ENCODE measurements at places on chromosomes 3 and 15.

DNA sequence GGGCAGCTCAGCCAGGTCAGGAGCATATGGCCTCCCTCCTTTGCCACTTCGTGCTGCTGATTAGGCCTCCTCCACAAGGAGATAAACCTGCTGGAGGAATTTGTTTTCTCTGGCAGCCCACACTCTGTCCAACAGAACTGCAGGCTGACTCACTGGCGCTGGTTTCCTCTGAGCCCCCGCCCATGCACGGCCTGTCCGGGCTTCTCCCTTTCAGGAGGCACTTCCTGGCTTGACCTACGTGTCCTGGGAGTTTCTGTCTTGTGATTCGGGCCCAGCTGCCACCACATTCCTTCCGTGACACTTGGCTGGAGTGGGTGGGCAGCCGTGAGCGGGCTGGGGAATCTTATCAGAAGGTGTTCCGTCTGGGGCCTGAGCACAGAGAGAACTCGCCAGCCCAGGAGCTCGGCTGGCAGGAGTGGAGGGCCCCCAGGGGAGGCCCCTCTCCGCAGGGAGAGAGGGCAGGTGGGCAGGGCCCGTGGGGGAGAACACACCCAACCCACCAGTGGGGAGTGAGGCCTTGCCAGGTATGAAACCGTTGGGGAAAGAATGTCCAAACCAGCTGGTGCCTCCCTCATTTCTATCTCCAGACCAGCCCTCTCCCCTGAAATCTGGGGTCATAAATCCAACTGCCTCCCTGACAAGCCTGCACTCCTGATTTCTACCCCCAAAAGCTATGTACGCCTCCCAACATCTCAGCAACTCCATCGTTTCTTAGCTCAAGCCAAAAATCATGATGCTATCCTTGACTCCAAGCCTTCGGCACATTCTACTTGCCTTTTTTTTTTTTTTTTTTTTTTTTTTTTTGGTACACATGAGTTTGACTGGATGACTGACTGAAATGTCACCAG lies 110.6 kb upstream of the MEF2A start:
- no peak for DNase-seq

GRCh38 chr15:91609231-91609630 lies 244.3 kb upstream of the SLCO3A1 start:
- DNase-seq, result no peak

DNA sequence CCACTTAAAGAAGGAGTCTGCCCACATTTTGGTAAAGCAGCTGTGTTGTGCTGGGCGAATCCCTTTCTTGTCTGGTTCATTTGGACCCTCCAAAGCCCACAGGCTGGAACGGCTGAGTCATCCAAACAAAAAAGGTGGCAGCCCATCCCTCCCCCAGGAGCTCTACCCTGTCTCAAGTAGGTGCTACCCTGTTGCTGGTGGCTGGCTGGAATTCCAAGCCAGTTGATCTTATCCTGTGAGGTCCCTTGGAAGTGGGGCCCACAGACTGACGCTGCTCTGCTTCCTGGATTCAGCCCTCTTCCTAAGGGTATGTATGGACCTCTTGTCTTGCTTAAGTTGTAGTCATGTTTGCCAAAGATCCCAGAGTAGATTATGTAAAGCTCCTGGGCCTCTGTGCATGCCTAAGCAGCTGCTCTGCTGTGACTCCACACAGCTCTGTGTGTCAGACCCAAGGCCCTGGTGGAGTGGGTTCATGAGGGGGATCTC lies 44.5 kb downstream of the CCR1 start:
- DNase-seq, result no peak

DNA sequence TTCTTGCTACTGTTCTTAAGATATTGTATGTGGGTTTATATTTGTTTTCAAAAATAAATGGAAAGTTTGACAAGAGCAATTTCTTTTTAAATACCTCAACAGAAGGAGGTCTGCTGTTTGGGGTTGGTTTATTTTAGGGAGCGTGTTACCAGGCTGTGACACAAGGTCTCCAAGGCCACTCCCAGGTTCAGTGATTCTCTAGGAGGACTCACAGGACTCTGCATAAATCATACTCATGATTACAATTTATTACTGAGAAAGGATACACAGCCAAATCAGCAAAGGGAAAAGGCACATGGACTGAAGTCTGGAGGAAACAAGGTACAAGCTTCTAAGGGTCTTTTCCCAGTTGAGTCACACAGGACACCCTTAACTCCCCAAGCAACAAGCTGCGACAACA lies 18.8 kb upstream of the MFSD1 start:
- no peak for DNase-seq

DNA sequence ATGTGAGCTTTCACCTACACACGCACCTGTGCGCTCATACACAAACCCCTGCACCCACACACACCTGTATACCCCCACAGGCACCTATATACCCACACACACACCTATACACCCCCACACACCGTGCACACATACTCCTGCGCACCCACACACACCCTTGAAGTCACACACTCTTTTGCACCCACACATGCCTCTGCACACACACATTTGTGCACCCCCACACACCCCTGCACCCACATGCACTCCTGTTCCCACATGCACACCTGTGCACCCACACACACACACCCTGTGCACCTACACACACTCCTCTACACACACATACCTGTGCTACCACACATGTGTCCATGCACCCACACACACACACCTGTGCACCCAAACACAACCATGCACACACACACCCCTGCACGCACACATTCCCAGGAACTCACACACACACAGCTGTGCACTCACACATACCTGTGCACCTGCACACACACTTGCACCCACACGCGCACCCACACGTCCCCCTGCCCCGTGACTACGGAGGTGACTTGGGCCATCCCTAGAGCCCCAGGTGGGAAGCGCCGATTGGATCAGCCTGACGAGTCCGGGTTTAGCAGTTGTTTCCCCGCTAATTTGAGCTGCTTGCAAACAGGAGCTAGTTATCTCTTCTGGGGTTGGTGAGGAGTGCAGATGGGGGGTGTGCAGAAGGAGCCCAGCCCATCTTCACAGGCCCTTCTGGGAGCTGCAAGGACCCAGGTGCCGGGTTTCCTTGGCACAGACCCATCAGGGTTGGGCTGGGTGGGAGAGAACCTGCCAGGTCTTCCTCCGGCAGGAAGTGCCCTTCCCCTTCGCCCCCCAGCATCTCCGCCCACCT lies 97.8 kb downstream of the CHSY1 start:
- no peak for DNase-seq

- DNase-seq, result no peak
These were observed 994 bp downstream of the MESP1 start for GRCh38 chr15:89749951-89750559.

DNA sequence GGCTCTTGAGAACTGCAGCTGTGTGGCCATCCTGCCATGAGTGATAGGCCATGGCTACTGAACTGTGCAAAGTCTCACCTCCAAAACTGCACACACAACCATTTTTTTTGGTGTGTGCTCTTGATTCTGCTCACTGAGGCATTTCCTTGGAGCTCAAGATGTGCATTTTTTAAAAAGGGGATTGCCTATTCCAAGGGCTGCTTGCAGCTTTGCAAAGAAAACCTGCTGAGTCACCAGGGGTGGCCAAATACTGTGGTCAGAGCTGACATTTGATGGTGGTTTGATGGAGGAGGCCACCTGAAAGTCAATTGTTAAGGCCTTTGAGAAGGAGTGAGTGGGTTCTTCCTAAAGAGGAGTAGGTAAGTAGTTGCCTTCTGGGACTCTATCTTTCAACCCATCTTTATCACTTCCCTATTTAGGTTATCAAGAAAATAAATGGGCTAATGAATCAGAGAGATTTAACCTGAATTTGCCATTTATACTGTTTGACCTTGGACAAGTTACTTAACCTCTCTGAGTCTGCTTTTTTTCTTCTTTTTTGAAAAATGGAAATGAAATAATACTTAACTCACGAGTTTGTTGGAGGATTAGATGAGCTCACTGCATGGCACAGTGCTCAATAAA lies 87.9 kb downstream of the CHST2 start:
- DNase-seq, result no peak

- DNase-seq, result no peak
These were observed 2.7 kb downstream of the MESP2 start for GRCh38 chr15:89778861-89779260.

DNA sequence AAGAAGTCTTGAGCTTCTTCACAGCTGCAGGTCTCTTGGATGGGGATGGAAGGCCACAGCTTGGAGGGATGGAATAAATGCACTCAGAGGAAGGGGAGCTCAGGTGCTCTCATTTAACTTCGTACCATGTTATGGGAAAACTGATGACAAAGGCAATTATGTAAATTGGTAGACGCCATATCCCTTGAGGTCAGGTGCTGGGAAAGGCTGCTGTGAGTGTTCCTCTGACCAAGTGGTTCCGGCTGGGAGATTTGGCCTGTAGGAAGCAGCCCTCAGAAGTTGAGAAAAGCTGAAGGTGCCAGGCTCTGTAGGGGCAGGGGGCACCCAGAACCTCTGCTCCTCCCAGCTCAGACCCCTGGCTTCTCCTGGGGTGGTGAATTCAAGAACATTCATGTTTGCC lies 47.1 kb downstream of the FAH start:
- no peak for DNase-seq

GRCh38 chr3:126580746-126581145 lies 22.0 kb upstream of the C3orf22 start:
- no peak for DNase-seq

GRCh38 chr3:3109407-3110298 lies 521 bp downstream of the IL5RA start:
- no peak for DNase-seq

GRCh38 chr15:62983956-62984355 lies 58.6 kb upstream of the TPM1 start:
- DNase-seq, result no peak

DNA sequence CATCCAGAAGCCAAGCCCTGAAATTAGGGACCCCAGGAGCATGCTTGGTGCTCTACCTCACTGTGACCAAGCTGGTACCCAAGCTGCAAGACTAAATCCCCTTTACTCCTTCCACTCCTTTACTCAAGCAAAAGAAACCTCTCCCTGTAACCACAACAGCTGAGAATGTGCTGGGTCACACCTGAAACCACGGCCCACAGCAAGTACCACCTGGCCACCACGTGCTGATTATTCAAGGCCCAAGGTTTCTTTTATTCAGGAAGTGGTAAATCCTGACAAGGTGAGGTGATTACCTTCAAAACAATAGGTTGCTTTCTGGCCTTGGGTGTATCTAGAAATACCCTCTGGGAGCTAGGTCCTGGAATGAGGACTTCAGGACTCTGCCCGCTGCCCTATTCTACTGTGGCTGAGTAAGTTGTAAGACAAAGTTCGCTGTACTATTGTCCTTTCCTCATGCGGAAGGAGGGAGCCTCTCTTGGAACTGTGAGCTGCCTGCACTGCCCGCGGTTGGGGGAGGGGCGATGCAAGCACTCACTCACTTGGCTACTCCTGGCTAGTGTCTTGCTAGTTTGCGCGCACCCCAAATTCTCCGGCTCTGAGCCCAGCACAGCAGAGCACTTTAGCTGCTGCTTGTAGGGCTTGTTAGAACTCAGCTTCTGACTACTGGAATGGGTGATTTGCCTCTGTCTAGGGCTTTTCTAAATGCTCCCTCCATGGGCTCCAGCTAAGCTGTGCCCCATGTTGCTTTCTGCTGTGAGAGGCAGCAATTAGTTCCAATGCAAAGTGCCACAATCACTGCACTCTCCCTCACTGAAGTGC lies 487.1 kb upstream of the CNTN3 start:
- DNase-seq, result no peak

DNA sequence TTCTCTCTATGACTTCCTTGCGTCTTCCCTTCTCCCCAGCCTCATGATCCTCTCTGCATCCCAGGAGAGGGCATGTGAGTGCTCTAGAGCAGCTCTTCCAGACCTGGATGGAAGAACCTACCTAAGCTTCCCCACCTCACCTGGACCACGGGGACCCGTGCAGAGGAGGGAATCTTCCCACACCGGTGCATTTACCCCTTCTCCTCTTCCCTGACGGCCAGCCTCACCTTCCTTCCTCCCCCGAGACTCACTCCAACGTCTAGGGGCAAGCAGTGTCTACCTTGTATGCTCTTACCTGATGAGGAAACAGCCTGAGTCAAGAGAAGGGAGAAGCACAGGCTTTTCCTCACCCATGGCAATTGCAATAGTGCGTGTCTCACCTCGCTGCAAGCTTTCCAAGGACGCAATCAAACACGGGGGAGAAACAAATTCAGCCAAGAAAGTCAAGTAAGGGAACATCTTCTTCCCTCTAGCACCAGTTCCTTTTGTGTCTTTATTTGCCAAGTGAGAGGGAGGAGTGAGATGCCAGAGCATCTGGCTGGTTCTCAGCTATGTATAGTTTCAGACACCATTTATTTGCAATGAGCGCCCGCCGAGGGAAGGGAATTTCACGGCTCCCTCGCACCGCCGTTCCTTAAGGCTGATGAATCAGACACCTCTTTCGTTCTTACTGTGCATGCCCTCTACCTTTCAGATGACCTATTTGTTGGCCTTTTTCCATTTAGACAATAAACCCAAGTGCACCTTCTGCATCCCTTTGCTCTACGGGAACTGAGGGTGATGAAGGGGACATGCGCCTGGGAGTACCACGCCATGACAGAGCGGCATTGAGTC lies 1.8 kb upstream of the CCR9 start:
- DNase-seq, result no peak

GRCh38 chr15:33963831-33964664 lies 4.2 kb upstream of the CHRM5 start:
- DNase-seq, result no peak

GRCh38 chr3:140122183-140122582 lies 187.2 kb downstream of the CLSTN2 start:
- no peak for DNase-seq

GRCh38 chr3:135012101-135012500 lies 217.0 kb downstream of the EPHB1 start:
- DNase-seq, result no peak

DNA sequence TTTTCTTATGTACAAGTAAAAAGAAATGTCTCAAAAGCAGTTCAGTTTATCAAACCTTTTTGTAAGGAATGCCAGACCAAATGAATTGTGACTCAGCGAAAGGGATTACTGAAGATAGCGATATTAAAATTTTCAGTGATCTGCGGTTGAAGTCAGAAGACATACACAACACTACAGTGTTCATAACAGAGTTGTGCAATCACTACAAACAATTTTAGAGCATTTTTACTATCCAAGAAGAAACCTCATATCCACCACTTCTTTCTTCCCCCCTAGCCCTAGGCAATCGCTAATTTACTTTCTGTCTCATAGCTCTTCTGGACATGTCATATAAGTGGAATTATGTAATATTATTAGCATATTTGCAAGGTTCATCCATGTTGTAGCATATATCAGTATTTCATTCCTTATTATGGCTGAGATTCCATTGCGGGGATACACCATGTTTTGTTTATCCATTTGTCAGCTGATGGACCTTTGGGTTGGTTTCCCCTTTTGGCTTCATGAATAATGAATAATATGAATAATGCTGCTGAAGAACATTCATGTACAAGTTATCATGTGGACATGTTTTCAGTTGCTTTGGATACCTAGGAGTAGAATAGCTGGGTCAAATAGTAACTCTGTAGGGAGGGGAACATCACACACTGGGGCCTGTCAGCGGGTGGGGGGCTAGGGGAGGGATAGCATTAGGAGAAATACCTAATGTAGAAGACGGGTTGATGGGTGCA lies 23.6 kb upstream of the ALPK3 start:
- DNase-seq, result no peak

- DNase-seq, result no peak
These were observed 371.3 kb downstream of the EPHB1 start for GRCh38 chr3:135166266-135166825.

- DNase-seq, result no peak
These were observed 30.9 kb downstream of the KAT2B start for GRCh38 chr3:20071175-20071574.
